ENCODE measurements at places on chromosomes 5 and 9. TPM values are rescaled to one million over a fixed set of nuclear protein-coding genes. Genes with fewer than 3 reads are reported as not detected.

DNA sequence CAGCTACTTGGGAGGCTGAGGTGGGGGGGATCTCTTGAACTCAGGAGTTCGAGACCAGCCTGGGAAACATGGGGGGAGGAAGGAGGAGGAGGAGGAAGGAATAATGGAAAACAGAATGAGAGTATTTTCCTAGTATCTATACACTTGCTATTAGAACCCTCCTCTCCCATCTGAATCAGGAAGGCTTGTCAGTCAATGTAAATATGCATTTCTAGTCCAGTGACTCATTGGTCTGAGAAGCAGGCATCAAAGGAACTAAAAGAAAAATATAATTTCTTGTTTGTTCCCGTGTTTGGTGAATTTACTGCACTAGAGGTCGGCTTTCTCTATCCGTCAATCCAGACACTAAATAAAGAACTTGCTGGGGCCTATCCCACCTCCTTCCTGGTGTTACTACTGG lies 88.6 kb downstream of the AGTPBP1 start:
- no peak for DNase-seq

- no peak for DNase-seq
Measured at GRCh38 chr9:99389087-99390033, 167.3 kb downstream of the SEC61B start.

- DNase-seq: no peak
Measured at GRCh38 chr5:147522435-147522834, 12.6 kb upstream of the DPYSL3 start.

- DNase-seq: no peak
Measured at GRCh38 chr5:58775701-58776262, 192.9 kb downstream of the RAB3C start.

- DNase-seq: no peak
Measured at GRCh38 chr5:15525703-15526275, 25.8 kb downstream of the FBXL7 start.

GRCh38 chr9:10045598-10045997 lies 567.2 kb downstream of the PTPRD start:
- DNase-seq: peak; percentile 6

- DNase-seq: no peak
Measured at GRCh38 chr5:151461312-151461711, 13.9 kb downstream of the SLC36A1 start.

DNA sequence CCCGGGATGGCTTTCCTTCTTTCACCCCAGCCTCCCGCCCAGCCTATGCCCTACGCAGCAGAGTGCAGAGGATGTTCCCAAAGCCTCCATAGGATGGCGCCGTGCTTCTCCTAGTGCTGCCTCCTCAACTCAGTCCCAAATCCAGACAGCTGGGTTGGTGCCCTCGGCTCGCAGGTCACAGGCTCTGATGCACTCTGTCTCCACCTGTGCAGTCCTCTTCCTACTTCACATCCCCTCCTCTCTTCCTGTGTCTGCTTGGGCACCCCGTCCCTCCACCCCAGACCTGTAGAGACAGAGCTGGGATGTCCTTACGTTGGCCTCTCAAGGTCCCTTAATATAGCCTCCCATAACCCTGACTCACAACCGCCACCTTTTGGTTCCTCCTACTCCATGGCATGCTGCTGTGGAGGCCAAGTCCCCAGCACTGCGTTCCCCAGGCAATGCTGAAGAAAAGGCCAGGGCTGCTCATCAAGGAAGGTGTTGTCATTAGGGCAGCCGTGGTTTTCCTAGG lies 314.4 kb downstream of the GADD45G start:
- DNase-seq: peak; percentile 56

DNA sequence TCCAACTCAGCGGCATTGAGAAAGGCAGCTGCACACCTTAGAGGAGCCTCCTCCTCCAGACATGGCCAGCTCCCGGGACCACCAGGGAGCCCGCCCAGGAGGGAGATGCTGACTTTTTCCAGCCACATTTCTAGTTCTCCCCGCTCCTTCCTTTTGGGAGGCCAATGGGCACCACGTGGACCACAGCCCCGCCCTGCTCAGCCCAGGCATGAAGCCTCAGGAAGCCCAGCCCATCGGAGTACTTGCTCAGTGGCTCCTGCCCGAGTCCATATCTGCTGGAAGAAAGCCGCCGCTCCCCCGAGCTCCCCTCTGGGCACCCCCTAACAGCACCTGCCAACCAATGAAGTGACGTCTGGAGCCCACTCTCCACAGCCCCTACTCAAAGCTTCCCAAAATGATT lies 52.4 kb downstream of the SMIM23 start:
- no peak for DNase-seq

DNA sequence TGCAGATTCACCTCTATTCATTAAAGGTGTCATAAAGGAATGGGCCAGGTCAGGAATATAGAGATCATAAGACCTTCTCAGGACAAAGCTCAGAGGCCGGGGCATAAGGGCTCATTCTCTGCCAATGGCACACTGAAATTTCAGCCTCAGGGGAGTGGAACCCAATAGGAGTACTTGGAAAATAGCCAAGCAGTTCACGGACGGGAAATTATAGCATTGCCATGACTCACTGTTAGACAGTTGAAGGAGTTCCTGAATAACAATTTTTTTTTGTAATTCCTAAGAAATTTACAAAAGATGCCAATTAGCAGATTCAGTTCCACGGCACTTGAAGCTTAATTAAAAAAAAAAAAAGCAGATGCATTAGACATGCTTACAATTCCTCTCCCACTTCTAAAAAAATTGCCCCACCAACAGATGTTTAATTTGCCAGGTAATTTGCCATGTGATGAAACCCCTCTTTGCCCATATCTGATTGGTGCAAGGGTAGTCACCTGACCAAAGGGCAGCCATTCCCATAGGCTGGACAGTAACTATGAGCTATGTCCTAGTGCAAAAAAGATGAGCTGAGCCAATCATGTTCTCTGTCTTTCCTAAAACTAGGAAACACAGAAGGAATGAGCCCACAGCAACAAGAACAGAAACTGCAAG lies 58.6 kb downstream of the PTCD2 start:
- no peak for DNase-seq

DNA sequence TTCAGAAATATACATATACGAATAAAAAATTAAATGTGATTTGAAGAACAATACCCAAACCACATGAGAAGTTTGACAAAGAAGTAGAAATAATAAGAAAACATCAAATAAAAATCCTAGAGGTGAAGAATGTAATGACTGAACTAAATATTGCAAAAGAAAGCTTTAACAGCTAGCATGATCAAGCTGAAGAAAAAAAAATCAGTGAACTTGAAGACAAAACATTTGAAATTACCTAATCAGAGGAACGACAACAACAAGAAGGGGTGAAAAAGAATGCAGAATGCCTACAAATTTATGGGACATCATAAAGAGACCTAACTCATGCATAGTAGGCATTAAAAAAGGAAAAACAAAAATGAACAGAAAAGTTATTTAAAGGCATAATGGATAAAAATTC lies 60.5 kb upstream of the SPEF2 start:
- no peak for DNase-seq

DNA sequence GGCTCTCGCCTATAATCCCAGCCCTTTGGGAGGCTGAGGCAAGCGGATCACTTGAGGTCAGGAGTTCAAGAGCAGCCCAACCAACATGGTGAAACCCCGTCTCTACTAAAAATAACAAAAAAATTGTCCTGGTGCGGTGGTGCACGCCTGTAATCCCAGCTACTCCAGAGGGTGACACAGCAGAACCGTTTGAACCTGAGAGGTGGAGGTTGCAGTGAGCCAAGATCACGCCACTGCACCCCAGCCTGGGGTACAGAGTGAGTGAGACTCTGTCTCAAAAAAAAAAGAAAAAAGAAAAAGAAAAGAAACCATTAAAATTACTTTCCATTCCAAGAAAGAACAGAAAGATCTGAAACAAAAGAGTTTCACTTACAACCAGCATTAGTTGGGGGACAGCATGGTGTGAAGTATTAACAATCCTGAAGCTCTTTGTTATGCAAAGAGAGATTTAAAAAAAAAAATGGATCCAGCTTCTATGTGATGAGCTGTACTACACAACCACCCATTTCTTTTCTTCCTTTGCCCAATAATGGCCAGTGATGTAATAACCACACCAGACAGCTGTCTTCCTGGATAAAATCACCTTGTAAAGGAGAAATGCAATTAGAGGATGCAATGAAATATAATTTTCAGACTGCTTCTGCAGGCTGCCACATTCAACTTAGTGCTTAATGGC lies 76.9 kb downstream of the MED27 start:
- DNase-seq: no peak

DNA sequence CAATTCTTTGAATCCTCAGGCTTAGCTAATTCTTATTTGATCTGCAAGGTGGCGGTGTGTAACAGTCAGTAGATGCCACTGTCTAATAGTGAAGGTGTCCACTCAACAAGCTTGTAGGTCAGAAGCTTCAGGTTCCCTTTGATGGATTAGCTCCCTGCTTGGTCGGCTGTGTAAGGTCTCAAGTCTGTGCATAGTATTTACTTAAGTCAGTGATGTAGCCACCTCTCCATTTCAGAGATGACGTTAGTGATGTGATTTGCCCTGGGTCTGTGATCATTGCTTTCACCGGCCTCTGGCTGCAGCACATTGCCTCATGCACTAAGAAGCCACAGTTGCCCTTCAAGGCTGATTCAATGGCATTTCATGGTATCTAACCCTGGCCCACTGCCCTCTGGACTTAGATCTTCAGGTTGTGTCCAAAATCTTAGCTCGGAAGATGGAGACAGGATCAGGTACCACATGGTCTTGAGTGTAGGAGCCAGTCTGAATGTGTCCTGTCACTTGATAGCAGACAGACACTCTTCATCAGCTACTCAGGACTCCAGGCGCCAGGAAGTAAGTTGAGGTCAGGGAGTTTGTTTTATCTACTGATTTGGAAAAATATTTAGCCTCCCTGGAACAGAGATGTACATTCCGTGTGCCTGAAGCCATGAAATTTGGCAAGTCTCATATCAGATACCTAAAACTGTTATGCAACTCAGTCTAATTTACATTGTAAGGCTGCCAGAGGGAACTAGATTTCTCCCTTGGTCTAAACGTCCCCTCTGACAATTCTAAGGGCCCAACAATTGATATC lies 42.9 kb downstream of the SUB1 start:
- DNase-seq: no peak

DNA sequence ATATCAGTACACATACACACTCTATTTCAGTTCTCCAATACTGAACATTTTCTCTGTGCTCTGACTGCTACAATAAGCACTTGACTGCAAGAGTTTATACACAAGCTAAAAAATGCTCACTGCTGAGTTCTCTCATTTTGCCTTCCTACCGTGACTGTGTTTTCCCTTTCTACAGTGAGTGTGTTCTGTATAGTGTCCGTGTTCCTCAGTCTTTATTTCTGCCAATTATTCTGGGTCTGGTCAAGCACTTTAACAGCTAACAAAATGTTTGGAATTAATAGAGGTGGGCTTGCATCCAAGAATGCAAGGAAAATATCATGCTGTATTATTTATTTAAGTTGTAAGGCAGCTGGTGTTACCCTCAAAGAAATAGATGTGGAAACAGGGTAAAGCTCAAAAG lies 217.0 kb upstream of the NREP start:
- DNase-seq: no peak

- DNase-seq: no peak
Measured at GRCh38 chr9:125549891-125550885, 156.8 kb downstream of the MAPKAP1 start.

GRCh38 chr9:113542006-113542405 lies 78.5 kb downstream of the RGS3 start:
- no peak for DNase-seq

DNA sequence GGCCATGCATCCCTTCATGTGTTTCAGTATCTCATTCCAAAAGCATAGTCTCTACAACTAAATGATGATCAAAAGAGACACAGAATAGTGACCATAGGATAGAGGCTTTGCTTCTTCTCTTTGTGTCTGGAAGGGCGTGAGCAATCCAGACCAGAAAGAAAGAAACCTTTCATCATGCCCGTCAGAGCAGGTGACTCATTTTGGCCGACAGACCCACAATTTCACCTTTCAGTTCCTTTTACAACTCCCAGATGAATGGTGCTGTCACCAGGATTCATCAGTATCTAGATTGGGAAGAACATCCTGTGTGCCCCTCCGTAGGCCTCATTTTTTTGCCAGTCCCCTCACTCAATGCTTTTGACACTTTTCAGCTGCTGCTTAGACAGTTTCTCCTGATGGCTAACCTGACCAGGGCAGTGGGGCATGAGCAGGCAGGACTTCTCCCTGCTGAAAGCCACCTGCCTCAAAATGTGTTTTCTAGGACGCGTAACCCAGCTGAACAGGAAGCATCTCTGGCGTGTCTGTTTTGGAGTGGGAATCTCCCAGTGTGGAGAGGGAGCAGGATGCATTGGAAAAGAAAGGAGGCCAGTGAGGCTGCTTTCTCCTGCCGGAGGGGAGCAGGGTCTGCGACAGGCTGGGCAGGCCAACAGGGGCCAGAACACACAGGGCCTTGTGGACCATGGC lies 21.2 kb downstream of the ABLIM3 start:
- DNase-seq: no peak

GRCh38 chr5:35345222-35345621 lies 114.9 kb upstream of the PRLR start:
- no peak for DNase-seq

DNA sequence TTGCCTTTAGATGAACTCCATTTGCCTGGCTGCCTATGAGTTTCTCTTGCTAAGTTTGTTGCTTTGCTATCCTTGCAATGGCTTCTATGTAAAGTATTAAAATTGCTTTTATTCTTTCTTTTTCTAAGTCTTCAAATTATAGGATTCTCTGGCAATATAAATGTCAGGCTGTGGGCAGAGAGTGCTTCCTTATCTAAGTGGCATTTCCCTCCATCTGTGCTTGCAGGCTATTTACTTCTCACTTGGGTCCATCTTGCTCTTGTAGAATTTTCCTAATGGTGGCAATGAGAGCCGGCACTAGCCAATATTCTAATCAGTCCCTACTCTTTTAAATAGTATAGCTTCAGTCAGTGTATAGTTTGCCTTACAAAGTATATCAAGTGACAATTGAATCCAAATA lies 63.3 kb downstream of the FAM174A start:
- DNase-seq: no peak

- DNase-seq: no peak
Measured at GRCh38 chr5:177311392-177311722, 341 bp downstream of the MXD3 start.

GRCh38 chr5:106862450-106863193 lies 808.1 kb downstream of the EFNA5 start:
- no peak for DNase-seq

Gene IL3
- polyA plus RNA-seq: not detected

Gene FOXD1
- polyA plus RNA-seq: 0.17 TPM

Gene GLDC
- 0.86 TPM for polyA plus RNA-seq

Gene GAPVD1
- polyA plus RNA-seq: 14.7 TPM

Gene PITX1
- polyA plus RNA-seq: 0.10 TPM

Gene TICAM2
- polyA plus RNA-seq: 0.97 TPM

Data from B cell (primary cell).